Cortex of kidney (tissue), 1 donor: ENCODE measurements at places on chromosomes 3 and 15.

DNA sequence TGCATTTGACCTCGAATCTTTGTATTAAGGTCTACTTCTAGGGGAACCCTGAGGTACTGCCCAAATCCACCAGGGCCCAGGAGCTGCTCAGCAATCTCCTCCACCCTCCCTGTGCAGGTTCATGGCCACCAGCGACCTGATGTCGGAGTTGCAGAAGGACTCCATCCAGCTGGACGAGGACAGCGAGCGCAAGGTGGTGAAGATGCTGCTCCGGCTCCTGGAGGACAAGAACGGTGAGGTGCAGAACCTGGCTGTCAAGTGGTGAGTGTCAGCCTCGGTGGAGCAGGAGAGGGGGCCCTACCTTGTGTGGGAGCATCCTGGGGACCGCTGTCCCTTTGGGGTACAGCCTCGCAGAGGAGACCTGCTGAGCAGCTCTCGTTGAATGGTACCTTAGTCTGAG is 6.9 kb downstream of the CAND2 start:
- no peak for DNase-seq

GRCh38 chr3:191473661-191474198 is 12.8 kb downstream of the PYDC2 start:
- DNase-seq, result no peak

DNA sequence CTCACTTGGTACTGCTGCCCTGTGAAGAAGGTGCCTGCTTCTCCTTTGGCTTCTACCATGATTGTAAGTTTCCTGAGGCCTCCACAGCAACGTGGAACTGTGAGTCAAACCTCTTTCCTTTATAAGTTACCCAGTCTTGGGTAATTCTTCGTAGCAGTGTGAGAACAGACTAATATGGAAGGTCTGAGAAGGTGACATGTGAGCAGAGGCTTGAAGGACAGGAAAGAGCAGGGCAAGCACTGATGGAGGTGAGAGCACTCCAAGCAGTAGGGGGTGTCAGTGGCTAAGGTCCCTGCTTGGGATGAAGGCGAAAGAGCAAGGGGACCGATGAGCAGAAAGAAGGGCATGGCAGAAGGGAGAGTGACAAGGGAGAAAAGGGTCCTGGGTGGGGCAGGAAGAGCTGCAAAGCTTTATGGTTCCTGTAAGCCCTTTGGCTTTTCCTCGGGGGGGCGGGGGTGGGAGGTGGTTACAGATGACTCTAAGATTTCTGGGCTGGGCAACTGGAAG is 3.5 kb downstream of the EIF4E3 start:
- no peak for DNase-seq

DNA sequence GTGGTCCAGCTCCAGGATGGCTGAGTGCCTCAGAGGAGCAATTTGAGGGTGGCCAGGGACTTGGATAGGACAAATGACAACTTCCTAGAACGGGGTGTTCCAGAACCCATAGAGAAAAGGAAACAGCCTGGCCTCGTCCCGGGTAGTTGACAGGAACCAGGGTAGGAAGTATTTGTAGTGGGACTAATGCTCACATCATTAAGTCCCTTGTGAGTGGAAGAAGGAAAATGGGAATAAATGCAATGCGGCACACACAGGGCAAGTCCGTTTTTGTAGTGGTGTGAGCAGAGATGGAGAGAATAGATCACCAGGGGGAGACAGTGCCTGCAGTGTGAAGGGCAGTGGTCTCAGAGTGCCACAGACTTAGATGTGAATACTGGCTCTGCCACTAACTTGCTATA is 19.6 kb downstream of the TIMP4 start:
- DNase-seq, result no peak

GRCh38 chr15:90588427-90588826 is 58.7 kb downstream of the CRTC3 start:
- DNase-seq, result no peak

GRCh38 chr3:113156816-113157333 is 54.5 kb upstream of the BOC start:
- no peak for DNase-seq

DNA sequence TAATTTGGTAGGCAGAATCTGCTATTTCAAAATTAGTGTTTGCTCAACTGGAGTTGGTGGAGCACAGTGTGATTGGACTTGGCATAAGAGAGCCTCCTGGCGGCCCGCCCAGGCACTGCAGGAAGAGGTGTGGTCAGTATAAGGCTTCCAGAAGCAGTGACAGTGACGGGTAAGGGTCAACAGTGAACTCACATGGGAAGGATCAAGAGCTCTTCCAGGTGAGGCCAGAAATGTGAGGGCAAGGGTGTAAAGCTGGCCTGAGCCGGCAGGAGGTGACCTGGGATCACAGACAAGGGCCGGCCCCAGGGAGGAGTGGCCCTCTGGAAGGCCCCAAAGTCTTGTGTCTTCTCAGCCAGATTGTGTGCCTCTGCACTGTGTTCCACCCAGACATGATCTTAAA is 93.2 kb upstream of the RNF7 start:
- DNase-seq, result no peak

GRCh38 chr15:81573098-81573746 is 199.2 kb upstream of the TMC3 start:
- no peak for DNase-seq

DNA sequence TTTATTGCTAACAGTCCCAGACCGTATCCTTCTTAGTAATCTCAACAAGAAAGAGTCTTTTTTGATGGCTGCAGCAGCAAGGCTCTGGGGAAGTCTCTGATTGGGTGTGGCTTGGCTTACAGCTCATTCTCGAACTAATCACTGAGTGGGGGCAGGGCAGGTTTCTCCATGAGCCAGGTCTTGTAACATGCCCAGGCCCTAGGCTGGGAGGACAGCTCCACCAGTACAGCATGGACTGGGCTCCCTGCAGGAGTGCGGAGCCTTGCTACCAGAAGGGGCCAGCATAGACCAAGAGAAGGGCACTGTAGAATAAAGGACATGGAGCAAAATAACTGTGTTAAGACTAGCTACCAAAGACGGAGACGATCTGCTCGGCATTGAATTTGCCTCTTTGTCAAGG is 7.2 kb downstream of the CD276 start:
- no peak for DNase-seq

DNA sequence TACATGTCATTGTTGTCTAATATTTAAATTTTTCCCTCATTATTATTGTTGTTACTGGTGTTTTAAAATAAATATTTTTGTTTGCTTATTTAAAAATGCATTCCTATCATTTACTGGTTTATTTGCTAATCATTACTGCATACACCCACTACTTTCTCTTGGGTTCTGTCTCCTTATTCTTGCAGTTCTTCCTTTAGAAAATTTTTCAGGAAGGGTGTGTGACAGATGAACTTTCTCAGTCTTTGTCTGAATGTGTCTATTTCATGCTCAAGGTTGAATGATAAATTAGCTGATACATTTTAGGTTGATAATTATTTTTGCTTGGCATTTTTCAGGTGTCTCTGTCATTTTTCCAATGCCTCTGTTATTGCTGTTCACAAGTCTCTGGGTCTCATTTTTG is 7.4 kb downstream of the AQP9 start:
- DNase-seq, result no peak

DNA sequence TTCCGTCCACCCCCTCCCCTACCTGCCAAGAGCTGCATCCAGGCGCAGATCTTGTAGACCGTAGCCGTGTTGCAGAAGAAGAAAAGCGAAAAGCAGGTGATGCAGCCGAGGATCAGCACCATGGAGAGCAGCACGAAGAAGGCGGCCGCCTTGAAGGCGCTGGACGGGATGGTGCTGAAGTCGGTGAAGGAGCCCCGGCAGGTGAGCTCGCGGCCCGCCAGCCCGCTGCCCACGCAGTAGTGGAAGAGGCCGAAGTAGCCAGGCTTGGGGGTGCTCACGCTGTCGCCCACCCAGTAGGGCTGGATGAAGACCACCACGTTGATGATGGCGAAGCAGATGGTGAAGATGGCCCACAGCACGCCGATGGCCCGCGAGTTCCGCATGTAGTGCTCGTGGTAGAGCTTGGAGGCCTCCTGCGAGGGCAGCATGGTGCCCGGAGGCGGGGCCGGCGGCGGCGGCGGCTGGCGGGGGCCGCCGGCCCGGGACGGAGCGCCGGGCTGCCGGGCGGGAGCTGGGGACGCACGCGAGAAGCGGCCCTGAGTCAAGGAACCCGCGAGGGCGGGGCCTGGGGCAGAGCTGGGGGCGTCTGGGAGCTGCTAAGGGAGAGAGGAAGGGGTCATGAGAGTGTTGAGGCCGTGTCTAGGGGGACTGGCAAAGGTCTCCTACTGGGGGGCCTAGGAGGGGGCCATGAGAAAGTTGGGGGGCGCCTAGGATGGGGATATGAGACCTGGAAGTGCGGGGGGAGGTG is 1.2 kb downstream of the LHFPL4 start:
- DNase-seq, result no peak

GRCh38 chr3:48750856-48751255 is 33.8 kb upstream of the IP6K2 start:
- DNase-seq, result no peak

GRCh38 chr3:175192536-175192935 is 333.4 kb downstream of the NAALADL2 start:
- DNase-seq, result no peak

- no peak for DNase-seq
Measured at GRCh38 chr3:70640481-70640880, 328.0 kb upstream of the MDFIC2 start.

- no peak for DNase-seq
Measured at GRCh38 chr15:71112429-71112828, 2.8 kb upstream of the THSD4 start.

DNA sequence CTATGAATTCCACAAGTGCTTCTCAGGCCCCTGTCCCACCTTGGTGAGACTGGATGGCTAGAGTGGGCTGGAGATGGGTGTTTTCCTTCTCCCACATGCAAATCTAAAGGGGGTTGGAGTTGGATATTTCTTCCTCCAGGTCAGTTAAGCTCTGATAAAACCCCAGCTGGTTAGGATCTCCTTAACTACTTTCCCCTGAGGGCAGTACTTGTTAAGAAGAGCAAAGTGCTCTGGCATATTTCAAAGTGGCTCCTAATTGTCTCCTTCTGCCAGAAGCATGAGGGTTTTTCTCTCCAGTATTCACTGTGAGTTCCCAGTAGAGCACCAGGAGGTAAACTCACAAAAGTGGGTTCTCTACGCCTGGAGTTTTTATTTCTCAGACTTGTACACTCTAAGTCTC is 31.4 kb downstream of the COL6A6 start:
- no peak for DNase-seq

DNA sequence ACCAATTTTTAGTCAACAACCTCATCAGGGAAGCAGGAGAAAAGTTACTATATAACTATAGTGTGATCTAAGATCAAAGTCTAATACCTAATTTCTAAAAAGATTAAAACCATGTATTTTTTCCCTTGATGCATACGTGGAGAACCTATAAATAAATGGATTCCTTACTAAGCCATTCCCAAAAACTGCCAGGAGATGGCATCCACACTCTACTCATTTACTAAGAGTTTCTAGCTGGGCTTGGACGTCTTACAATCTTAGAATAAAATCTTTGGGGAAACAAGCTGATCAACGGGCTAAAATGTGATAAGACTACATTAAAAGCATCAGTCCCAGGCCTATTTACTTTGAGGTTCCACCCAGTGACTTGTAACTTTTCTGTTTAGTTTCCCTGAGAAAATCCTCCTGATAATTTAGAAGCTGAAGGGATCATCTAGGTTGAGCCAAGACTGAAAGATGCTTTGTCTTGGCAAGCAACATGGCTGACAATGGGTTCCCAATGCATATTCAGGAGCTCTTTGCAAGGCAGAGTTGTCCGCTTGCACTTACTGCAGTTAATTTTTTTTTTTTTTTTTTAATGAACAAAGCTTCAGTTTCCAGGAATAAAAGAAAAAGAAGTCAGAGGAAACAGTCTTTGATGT is 85.5 kb upstream of the FGF12 start:
- DNase-seq, result no peak

DNA sequence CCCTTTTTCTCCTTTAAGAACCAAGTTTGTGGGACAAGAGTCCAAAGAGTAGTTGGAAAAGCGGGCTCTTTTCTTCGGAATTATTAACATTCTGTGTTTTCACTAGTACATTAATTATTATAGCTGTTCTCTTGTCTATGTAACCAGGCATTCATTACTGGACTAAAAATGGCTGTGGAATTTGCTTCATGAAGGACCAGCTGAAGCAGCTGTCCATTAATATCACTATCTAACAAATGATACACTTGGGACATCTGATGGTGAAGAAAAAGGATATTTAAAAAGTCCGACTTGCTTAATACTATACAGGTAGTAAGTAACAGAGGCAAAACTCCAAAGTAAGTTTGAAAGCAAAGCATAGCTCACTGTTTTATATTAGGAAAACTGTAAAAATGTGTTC is 728.9 kb upstream of the DPPA4 start:
- no peak for DNase-seq

GRCh38 chr3:32307591-32307990 is 69.1 kb downstream of the CMTM8 start:
- DNase-seq, result no peak

- no peak for DNase-seq
Measured at GRCh38 chr3:132311841-132312240, 5.4 kb upstream of the ACP3 start.

DNA sequence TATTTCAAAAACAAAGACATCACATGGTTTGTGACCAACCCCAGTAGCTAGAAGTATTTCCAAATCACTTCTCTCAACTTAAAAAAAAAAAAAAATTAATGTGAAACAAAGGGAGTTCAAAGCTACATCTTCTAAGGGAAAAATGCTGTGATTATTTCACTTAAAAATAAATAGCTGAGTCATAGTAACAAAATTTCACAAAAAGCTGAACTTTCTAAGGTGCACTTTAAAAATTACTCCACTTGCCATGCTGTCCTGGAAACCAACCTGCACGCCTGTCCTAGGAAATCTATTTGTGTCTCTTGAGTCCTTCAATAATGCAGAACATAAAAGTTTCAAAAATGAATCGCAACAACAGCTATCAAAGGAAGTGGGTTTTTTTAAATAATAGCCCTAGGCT is 1.8 kb downstream of the ACAP2 start:
- no peak for DNase-seq

- DNase-seq, result no peak
Measured at GRCh38 chr3:35549690-35550089, 89.6 kb upstream of the ARPP21 start.

DNA sequence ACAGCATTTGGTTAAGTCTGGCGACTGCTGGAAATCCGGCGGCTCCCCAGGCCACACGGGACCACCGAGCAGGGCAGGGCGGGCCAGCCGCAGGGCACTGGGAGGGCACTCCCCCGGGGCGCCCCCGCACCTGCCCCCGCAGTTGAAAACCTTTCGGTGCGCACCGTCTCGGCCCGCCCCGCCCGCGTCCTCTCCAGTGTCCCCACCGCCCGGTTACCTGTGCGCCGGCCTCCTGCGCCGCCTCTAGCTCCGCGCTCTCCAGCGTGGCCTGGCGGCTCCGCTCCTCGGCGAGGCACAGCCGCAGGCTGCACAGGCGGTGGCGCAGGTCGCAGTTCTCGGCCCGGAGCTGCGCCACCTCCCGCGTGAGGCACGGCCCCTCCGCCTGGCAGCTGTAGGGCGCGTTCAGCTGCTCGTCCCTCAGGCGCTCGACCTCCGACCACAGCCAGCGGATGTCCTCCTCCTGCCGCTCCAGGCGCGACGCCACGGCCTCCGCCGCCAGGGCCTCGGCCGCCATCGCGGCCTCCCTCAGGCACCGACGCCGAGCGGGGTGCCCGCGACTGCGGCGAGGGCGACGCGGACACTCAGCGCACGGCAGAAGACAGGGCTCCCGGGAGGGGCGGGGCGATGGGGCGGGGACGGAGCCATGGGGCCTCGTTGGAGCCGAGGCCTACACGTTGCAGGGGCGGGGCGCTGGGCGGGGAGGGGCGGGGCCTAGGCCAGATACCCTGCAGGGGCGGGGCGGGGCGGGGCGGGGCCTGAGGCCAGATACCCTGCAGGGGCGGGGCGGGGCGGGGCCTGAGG is at the start of gene TARS3:
Gene TARS3 (minus strand): TSS at position 600 of the 801 bp plus-strand sequence. CDS start 86 bp downstream, at position 514.
- peak; percentile 58 for DNase-seq
